ENCODE measurements at places on chromosomes 2 and 18.
A peak's percentile ranks its signal among the peaks of the same experiment; 100 is the strongest.

DNA sequence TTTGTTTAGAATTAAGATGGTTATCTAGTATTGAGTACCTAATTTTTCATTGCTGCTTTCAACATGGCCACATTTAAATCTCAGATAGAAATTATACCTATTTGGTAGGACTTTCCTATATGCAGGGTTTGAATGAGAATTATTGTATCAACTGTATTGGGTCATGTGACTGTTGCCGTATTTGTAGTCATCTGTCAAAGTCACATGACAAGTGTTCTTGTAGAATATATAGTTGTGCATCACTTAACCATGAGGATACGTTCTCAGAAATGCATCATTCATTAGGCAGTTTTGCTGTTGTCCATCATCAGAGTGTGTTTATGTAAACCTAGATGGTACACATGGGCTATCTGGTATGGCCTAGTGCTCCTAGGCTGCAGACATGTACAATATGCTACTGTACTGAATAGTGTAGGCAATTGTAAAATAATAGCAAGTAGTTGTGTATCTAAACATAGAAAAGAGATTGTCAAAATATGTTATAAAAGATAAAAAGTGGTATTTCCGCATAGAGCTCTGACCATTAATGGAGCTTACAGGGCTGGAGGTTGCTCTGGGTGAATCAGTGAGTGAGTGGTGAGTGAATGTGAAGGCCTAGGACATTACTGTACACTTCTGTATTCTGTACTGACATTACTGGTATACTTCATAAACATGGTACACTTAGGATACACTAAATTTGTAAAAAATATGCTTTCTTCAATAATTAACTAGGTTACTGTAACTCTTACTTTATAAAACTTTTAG is 123.7 kb downstream of the MAP4K4 start:
- DNase-seq, result no peak

- no peak for DNase-seq
Measured at GRCh38 chr2:199987586-199987985, 32.2 kb downstream of the MAIP1 start.

DNA sequence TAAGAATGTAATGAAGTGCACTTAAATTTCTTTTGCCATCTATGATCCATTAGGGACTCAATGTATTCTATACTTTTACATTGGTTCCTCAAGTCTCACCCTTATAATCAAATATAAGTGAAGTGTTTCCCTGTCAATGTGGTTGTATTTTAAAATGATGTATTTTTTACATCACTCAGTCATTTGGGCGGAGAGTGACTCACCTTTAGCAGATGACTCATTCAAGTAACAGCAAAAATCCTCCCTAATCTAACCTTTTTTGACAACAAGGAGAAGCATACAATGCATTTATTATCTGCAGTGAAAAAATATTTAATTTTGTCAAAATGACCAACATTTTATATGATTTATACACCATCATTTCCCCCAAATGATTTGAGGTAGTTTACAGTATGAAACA is 94.4 kb downstream of the FANCL start:
- DNase-seq, result no peak

GRCh38 chr2:46780801-46781445 is 134.7 kb downstream of the MCFD2 start:
- no peak for DNase-seq

- DNase-seq, result no peak
Measured at GRCh38 chr2:239279508-239280295, 121.1 kb downstream of the HDAC4 start.

GRCh38 chr2:223562078-223562477 is 40.1 kb downstream of the SCG2 start:
- DNase-seq, result no peak

GRCh38 chr18:60259052-60259681 is 113.4 kb downstream of the MC4R start:
- DNase-seq, result no peak

- no peak for DNase-seq
Measured at GRCh38 chr2:230124757-230125431, 56.2 kb upstream of the SLC16A14 start.

- no peak for DNase-seq
Measured at GRCh38 chr2:176652300-176653182, 383.3 kb downstream of the MTX2 start.

GRCh38 chr2:237879058-237879430 is 19.6 kb downstream of the RAMP1 start:
- no peak for DNase-seq

- DNase-seq, result no peak
Measured at GRCh38 chr2:219907011-219907365, 279.6 kb downstream of the SLC4A3 start.

- no peak for DNase-seq
Measured at GRCh38 chr2:136297312-136297711, 179.4 kb upstream of the CXCR4 start.

DNA sequence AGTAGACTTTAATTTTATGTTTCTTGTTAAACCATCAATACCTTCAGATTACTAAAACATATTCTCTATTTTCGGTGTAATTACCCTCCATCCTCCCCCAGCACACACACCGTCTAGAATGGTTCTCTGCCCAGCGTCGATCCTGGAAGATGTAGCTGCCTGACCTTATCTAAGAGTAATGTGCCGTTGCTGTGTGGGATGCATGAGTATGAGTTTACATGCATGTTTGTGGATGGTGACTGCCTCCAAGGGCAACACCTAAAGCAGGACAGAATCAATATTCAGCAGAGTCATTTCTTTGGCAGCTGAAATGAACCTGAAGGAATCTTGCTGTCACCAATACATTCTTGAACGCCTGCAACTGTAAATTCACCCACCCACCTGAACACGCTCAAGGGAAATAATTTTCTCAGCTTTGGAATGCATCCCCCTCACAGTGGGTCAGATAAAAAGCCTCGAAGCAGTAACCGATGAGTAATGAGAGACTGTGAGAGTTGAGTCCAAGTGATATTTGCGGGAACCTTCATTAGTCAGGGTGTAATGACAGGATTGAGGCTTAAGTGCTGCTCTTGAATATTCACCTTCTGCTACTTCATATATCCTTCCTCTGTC is 155.8 kb upstream of the RND3 start:
- no peak for DNase-seq

DNA sequence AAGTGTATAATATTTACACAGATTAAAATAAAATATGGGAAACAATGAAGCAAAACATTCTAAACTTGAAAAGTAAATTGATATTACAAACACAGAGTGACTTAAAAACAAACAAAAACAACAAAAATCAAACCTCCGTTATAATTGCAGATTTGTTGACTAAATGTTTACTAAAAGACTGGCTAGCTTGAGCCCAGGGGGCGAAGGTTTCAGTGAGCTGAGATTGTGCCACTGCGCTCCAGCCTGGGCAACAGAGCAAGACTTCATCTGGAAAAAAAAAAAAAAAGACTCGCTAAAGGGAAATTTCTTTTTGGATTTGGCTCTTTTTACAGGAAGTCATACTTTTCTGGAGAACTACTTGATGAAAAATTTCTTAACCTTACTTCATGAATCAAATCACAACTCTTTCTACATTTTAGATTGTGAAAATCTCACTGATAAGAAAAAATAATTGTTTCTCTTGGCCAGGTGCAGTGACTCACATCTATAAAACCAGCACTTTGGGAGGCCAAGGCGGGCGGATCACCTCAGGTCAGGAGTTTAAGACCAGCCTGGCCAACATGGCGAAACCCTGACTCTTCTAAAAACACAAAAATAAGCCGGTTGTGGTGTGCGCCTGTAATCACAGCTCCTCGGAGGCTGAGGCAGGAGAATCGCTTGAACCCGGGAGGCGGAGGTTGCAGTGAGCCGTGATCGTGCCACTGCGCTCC is 9.7 kb downstream of the TFPI start:
- no peak for DNase-seq

- no peak for DNase-seq
Measured at GRCh38 chr2:101850991-101851390, 140.8 kb upstream of the IL1R2 start.

GRCh38 chr2:36859366-36859792 is 107.0 kb downstream of the STRN start:
- DNase-seq, result no peak

- DNase-seq, result no peak
Measured at GRCh38 chr2:204871231-204871953, 326.1 kb downstream of the PARD3B start.

GRCh38 chr2:40512256-40512655 is 60.4 kb upstream of the SLC8A1 start:
- DNase-seq, result no peak

- DNase-seq, result no peak
Measured at GRCh38 chr2:240165034-240165433, 24.6 kb upstream of the OTOS start.

GRCh38 chr2:191465766-191466420 is 212.0 kb upstream of the NABP1 start:
- no peak for DNase-seq

- no peak for DNase-seq
Measured at GRCh38 chr2:236568068-236568921, 1.3 kb upstream of the ACKR3 start.

GRCh38 chr2:86256982-86257381 is 57.7 kb downstream of the MRPL35 start:
- no peak for DNase-seq

- no peak for DNase-seq
Measured at GRCh38 chr18:46621111-46621766, 35.8 kb downstream of the LOXHD1 start.

DNA sequence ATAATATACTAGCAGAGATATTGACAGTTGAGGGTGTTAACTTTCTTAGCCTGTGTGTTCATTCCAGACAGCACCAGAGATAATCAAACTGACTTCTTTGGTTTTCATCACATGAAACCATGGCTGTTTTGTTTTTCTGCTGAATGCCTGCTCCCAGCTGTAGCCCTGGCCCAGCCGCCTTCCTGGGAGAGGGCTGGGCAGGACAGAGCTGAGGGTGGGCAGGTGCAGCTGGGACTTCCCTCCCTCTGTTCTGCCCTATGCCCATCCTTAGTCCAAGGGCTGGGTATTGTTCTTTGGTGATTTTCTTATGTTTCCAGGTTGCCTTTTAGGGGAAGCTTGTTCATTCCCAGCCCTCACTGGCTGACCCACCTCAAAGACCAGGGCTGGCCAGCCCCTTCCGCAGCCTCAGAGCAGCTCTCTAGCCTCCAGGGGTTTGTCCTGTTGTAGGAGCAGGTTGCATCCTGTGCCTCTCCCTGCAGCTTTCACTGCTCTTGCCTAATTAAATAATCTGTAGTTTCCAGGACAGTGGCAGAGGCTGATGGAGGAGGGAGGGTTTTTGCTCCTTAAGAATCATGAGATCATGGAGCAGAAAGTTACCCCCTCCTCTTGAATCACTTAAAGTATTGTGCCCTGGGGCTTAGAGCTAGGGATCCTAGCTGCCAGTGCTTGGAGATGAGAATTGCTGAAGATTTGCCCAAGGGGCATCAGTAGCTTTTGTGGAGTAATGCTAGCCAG is 61.4 kb downstream of the MTCL1 start:
- DNase-seq, result no peak

DNA sequence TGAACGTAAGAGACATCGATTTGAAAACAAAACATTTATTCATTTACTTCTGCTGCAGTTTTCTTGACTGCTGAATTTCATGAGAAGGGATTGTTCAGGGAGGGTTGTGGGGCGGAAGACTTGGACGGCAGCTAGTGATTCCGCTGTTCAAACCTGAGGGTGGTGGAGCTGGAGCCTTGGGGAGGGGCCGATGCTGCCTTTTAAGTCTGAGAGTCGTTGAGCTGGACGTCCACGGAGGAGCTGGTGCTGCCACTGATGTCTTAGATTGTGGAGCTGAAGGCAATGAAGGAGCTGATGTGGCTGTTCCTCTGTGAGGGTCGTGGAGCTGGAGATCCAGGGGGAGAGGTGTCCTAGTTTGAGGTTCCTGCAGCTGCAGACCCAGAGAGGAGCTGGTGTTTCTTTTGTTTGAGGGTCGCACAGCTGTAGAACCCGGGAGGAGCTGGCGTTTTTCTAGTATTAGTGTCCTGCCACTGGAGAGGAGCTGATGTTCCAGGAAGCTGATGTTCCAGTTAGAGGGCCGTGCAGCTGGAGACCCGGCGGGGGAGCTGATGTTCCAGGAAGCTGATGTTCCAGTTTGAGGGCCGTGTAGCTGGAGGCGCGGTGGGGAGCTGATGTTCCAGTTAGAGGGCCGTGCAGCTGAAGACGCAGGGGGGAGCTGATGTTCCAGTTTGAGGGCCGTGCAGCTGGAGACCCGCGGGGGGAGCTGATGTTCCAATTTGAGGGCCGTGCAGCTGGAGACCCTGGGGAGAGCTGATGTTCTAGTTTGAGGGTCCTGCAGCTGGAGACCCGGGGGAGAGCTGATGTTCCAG is 150.9 kb downstream of the RTP5 start:
- DNase-seq, result no peak

DNA sequence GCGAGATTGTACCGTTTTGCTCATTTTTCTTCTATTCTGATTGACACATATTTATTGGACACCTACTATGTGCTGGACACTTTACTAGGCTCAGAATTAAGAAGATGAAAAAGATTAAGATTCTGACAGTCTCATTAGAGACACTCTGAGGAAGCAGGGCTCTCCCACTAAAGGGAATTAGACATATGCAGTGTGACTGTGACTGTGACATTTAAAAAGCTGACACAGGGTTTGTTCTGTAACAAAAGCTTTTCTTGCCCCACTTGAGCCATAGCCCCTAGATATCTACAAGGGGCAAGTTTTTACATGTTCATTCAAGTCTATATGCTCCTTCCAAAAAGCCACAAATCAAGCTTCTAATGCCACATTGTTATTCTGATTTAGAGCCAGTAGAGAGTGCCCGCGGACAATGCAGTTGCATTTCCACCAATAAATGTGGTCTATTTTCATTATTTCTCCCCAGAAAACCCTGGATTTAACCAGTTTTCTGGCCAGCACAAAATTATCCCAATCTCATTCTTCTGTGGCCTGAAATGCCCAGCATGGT is 9.8 kb downstream of the ARHGAP25 start:
- DNase-seq, result no peak

GRCh38 chr18:473802-474201 is 26.7 kb downstream of the COLEC12 start:
- no peak for DNase-seq

GRCh38 chr2:98615481-98615880 is 7.1 kb downstream of the UNC50 start:
- no peak for DNase-seq

DNA sequence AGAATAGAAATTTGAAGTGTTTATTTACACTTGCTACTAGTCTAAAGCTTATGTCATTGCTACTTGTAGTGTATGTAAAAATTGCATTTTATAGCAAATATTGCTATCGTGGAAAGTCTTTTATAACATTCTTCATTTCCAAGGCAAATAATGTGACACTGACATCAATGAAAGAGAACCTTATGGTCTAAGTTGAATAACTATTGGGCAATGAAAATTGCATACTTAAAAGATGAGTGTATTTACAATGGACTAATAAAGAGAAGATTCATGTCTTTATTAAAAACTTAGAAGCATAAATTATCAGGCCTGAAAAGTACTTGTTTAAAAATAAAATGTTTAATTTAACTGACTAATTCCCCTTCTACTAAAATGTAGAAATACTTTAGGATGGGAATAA is 82.2 kb downstream of the LRP1B start:
- DNase-seq, result no peak

GRCh38 chr2:13858626-13859025 is 773.9 kb upstream of the LRATD1 start:
- no peak for DNase-seq

GRCh38 chr2:26346454-26347053 is at the start of gene ADGRF3:
ADGRF3 (minus strand) TSS chr2:26346789; CDS start chr2:26346234, 555 bp downstream.
- DNase-seq, result peak; percentile 42

GRCh38 chr2:100857915-100858314 is 38.0 kb downstream of the NPAS2 start:
- DNase-seq, result no peak

- no peak for DNase-seq
Measured at GRCh38 chr2:40321822-40322221, 130.1 kb downstream of the SLC8A1 start.

GRCh38 chr18:56391931-56392590 is 246.3 kb downstream of the TXNL1 start:
- DNase-seq, result no peak

GRCh38 chr2:159460227-159460626 is 156.1 kb downstream of the BAZ2B start:
- no peak for DNase-seq
